ENCODE measurements at places on chromosomes 13 and 19.

- no peak for DNase-seq
Observed at GRCh38 chr13:49620170-49620621, 8.1 kb upstream of the ARL11 start.

DNA sequence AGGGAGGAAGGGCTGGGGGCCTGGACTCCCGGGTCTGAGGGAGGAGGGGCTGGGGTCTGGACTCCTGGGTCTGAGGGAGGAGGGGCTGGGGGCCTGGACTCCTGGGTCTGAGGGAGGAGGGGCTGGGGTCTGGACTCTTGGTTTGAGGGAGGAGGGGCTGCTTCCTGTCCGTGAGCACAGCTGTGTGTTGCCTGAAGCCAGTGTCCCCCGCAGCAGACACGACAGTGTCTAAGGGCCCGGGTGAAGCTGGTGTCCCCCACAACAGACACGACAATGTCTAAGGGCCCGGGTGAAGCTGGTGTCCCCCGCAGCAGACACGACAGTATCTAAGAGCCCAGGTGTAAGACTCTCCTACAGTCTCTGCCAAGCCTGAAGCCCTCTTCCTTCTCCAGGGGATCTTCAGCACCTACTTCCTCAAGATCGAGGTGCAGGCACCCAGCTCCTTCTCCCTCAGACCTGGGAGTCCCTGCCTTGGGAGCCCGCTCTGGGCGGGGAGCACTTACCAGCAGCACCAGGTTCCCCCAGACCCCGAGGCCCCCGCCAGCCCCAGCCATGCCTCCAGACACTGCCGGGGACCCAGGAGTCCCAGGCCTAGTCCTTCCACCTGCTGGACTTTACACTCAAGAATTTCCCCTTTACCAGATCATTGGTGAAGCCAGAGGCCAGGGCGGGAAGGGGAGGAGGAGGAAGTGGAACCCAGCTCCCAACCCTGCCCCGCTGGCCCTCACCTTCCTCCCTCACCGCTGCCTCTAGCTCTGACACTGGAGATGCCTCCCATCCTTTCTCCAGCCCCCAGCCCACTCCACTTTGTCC lies at the start of gene PTPRH:
PTPRH (minus strand) TSS at position 622 of the 813 bp plus-strand sequence; CDS start at position 554, 68 bp downstream.
- no peak for DNase-seq

DNA sequence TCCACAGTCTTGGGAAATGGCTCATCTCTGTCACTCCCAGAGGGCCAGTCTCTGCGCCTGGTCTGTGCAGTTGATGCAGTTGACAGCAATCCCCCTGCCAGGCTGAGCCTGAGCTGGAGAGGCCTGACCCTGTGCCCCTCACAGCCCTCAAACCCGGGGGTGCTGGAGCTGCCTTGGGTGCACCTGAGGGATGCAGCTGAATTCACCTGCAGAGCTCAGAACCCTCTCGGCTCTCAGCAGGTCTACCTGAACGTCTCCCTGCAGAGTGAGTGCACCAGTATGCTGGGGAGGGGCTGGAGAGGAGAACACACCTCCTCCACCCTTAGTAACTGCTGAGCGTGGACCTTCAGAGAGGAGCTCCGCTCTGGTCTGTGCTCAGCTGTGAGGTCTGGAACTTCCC lies 2.3 kb downstream of the SIGLEC9 start:
- DNase-seq: no peak

GRCh38 chr13:32225481-32225931 lies 89.7 kb downstream of the ZAR1L start:
- DNase-seq: peak; percentile 89

GRCh38 chr19:54023191-54023590 lies 31.8 kb downstream of the CACNG6 start:
- no peak for DNase-seq

All from AG04450 (cell line).